Foreskin fibroblast (primary cell): ENCODE measurements at places on chromosomes 13 and 19.

- DNase-seq, result no peak
Measured at GRCh38 chr13:20778311-20778710, 4.5 kb upstream of the EEF1AKMT1 start.

DNA sequence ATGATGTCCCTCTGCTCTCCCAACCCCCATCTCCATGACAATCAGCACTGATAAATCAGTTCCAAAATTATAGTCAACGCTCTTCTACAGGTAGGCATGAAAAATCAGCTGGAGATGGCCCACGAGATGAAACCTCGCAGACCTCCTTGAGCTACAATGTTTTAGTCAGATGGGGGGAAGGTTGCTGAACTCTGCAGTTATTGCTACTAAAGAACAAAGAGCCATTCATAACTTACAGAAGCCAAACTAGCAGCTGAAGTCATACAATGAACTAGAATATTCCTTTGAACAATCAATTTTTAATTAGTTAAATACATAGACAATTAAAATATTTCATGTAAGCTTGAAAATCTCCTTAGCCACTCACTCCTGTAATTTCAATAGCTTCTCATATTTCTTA, 179.2 kb downstream of the NHLRC3 start:
- no peak for DNase-seq

DNA sequence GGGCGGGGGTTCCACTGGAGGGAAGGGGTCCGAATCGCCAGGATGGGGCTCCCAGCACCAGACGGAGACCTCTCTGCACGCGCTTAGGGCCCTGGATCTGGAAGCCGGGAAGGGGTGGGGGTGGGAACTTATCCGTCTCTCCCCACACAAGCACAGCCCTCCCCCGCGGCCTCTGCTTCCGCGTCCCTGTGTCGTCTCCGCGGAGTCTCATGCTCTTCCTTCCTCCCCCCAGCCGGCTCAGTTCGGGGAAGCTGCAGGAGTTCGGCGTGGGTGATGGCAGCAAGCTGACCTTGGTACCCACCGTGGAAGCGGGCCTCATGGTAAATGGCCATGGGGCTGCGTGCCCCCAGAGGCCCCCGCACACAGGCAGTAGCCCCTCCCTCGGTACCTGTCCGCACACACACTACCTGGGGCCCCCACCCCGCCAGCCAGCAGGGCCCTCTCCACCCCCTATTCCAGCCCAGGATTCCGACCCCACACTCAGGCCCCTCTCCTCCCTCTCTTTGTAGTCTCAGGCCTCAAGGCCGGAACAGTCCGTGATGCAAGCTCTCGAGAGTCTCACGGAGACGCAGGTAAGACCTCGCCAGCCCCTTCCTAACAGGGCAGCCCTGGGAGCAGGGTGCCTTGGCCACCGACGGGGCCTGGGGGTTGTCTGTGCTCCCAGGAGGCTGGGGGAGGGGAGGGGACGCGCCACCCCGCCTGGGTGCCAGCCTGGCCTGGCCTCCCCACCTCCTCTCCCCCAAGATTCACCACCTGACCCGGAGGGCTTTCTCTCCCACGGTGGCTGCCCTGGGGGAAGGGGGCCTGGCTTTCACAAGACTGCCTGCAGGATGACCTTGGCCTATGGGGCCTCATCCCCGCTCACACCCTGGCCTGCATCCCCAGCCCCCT, 3.2 kb downstream of the MIDN start:
- peak; percentile 77 for DNase-seq

DNA sequence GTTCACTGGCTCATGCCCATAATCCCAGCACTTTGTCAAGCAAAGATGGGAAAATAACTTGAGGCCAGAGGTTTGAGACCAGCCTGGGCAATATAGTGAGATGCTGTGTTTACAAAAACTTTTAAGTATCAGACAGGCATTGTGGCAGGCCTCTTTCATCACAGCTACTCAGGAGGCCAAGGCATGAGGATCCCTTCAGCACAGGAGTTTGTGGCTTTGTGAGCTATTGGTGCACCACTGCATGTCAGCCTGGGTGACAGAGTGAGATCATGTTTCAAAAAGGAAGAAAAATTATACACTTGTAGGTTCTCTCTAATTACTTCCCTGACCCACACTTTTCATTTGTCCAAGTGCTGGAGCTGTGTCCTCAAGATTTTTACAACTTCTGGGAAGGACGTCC, 11.5 kb upstream of the LGALS14 start:
- no peak for DNase-seq

DNA sequence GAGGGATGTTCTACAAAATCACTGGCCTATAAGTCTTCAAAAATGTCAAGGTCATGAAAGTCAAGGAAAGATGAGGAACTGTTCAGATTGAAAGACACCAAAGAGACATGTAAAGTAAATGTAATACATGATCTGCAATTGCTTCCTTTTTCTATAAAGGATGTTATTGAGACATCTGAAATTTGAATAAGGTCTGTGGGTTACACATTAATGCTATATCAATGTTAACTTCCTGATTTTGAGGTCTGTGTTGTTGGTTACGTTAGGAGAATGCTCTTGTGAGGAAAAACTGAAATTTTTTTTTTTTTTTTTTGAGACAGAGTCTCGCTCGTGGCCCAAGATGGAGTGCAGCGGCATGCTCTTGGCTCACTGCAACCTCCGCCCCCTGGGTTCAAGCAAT, 197.4 kb downstream of the RGCC start:
- DNase-seq, result no peak

- DNase-seq, result peak; percentile 96
Measured at GRCh38 chr19:41226053-41226873, 7.2 kb downstream of the AXL start.

DNA sequence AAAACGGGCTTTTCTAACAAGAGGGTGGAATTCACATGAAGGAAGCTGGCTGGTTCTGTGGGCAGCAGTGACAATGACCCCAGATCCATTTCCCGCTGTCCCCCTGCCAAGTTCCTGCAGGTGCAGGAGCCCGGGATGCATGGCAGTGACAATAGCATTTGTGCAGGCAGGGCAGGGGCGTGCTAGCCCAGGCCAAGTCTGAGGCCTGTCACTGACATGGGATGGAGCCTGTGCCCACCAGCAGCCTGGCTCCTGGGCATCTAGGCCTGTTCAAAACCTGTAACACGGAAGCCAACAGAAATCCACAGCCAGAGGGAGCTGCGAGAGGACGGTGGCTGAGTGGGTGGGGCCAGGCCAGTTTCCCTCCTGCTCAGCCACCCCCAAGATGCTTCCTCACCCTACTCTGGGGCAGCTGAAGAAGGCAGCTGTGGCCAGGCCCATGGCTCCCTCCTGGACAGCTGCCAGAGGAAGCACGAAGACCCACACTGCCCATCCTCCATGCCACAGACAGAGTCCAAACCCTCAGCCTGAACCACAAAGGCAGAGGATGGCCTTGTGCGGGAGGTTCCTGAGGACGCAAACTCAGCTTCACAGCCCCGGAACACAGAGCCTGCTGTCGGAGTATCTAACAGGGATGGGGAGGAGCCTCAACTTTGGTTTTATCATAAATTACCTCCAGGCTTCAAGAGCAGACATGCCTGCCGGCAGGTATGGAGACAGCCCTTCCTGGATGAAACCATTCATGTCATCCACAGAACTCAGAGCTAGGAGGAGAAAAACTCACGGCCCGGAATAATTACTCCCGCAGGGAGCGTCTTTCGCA, 74.0 kb downstream of the CEBPG start:
- DNase-seq, result no peak

- DNase-seq, result no peak
Measured at GRCh38 chr13:60135344-60135743, 28.4 kb downstream of the DIAPH3 start.

DNA sequence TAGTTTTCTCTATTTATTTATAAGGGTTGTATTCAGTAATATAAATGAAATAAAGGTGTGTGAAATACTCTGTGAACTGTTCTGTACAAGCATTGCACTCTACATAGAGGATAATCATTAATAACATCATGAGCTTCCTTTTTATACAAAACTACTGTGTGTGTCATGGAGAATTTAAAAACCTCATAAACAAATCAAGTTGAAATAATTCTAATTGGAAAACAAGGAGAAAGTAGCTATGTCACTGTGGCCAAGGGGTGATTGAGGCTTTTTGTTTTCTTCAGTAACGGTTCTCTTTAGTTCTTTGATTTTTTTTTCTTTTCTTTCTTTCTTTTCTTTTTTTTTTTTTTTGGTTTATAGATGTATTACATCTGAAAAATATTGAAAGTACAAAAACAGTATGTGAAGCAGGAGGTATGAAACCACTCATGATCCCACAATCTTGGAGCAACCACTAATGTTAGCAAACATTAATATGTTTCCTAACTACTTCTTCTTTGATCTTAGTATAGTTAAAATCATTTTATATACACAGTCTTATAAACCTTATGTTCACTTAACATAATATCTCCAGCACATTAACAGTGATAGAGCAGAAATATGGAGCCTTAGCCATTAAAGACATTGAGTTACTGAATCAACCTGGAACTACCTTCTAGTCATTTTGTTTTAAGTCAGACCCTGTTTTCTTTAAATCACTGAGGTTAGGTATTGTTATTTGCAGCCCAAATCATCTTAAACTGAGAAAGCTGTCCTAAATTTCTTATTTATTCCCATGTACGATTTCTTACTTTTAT, 45.4 kb downstream of the WDFY2 start:
- no peak for DNase-seq

DNA sequence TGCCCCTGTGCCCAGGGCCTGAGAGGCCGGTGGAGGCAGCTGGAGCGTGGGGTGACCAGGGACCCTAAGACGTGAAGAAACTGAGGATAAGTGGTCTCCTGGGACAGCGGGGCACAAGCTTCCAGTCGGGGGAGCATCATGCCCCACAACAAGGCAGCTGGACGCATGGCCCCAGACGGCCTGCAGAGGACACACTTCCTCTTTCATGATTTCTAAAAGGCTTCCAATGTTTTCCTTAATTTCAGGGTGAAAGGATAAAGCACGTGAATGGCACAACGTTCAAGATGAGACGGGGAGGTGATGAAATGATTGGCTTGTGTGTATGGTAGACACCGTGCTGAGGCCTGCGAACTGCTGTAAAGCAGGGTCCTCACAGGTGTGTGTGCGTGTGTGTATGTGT, 20.2 kb upstream of the MYDGF start:
- no peak for DNase-seq

- DNase-seq, result peak; percentile 28
Measured at GRCh38 chr19:5369962-5370367, 29.4 kb upstream of the PTPRS start.

DNA sequence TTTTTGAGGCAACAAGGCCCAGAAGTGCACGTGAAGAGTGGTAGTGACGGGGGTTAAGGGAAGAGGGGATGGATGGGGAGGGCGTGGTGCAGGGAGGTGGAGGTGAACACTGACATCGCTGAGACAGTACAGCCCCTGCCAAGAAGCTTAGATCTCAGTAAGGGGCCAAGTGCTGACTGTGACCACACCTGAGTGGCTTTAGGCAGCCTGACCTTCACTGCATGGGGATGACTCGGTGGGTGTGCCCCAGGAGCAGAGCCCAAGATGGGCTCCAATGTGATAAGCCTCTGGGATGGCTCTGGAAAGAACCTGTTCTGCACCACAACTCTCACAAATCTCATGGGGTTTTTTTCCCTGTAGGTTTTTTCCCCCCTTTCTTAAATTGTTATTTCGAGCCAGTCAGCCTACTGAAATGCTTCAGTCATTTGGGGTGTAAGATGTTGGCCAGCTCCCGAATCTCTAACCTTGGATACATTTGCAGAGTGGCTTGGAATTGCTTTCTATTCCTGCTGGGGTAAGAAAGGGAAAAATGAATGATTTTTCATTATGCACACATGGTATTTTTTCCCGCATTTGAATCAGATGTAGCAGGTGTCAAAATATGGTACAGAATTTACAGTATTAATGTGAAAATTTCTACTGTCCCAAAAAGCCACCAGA, 165.0 kb downstream of the TM9SF2 start:
- no peak for DNase-seq

- peak; percentile 73 for DNase-seq
Measured at GRCh38 chr19:48967346-48968178, 2.5 kb downstream of the FTL start.

- no peak for DNase-seq
Measured at GRCh38 chr13:65605396-65605795, 1624.7 kb downstream of the PCDH9 start.

GRCh38 chr13:27619093-27619727, 1.1 kb downstream of the LNX2 start:
- DNase-seq, result peak; percentile 33

DNA sequence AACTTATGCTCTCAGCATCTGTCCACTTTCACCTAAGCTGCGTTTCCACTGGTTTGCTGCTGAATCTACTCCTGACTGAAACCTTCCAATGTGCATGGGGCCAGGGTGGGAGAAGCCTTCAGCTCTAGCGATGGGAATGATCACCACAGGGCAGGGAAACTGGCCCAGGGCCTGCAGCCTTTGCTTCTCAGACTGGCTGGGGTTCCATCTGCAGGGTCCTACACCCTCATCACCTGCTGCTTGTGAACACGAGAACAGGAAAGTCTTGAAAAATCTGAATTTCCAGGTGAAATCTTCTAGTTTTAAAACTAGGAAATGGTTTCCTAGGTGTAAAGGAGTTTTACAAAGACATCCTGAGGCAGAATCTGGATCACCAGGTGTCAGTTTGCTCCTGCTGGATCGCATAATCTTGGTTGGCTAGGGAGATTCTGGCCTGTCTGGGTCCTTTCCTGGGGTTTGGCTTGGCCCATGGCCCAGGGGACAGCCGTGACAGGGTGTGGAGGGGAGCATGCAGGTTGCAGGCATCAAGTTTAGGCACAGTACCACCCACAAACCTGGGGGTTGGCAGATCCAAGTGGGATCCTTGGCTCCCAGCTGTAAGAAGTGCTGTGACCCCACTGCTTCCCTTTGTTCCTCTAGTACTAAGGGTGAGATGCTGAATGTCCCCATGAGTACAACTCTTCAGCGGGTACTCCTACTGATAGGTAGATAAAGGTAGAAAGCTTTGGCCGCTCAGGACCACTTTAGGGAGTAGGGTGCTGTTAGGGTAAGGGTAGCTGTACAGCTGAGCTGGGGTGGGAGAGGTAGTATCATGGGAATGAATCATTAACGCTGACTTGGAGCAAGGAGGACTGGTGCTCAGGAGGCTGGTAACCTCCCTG, 1.8 kb upstream of the UBE2M start:
- no peak for DNase-seq

GRCh38 chr13:77896536-77896935, 22.1 kb downstream of the EDNRB start:
- no peak for DNase-seq

DNA sequence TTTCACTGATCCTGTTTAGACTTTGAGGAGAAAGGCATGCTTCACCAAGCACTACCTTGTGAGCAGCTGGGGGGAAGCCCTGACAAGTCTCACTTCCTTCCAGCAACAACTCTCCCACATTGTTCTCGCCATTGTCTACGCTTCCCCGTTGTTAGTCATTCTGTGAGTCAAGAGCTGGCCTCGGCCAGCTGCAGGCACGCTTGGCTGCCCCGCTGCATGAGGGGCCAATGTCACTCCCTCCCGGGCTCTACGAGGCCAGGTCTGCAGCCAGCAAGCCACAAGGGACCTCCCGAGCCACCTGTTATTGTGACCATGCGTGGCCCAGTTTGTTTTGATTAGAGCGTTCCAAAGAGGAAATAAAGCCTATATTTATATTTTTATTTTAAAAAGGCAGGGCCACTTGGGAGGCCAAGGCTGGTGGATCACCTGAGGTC, 220.9 kb downstream of the FOXO1 start:
- DNase-seq, result no peak

- DNase-seq, result peak; percentile 47
Measured at GRCh38 chr19:18433015-18433691, 4.8 kb downstream of the ISYNA1 start.
